ENCODE measurements at places on chromosomes 7 and 10.

DNA sequence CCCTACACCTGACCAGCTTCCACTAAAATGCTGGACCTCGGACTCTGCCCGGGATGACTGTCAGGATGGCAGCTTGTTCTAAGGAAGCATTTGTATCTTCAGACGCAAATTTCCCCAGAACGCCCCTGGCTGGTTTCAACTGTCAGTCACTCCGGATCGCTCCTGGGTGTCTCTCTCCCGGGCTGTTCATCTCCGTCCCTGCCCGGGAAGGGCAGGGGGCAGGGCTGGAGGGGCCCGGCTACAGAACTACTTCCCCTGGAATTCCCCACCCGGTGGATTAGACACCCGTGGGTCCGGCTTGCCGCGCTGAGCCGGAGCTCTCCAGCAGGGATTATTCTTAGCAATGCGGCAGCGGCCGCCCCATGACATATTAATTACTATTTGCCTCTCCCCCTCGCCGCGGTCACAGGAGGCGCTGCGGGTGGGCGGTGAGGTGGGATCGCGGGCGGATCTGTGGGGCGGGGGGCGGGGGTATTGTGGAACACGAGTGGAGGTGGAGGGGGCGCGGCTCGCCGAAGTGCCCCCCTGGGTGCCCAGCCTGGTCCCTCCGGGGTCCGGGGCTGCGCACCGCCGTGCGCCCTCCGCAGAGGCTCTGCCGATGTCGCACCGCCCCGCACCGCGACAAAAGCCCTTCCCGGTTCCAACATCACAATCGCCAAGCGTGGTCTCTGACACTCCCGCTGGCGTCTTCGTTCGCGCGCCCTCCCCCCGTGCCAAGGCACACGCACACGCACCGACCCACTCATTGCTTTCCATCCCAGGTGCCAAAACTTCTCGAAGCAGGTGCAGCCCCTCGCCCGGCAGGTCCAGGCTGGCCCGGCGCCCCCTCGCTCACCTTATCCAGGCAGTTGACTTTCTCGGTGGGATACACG is 276.1 kb upstream of the NEBL start:
- DNase-seq = no peak

DNA sequence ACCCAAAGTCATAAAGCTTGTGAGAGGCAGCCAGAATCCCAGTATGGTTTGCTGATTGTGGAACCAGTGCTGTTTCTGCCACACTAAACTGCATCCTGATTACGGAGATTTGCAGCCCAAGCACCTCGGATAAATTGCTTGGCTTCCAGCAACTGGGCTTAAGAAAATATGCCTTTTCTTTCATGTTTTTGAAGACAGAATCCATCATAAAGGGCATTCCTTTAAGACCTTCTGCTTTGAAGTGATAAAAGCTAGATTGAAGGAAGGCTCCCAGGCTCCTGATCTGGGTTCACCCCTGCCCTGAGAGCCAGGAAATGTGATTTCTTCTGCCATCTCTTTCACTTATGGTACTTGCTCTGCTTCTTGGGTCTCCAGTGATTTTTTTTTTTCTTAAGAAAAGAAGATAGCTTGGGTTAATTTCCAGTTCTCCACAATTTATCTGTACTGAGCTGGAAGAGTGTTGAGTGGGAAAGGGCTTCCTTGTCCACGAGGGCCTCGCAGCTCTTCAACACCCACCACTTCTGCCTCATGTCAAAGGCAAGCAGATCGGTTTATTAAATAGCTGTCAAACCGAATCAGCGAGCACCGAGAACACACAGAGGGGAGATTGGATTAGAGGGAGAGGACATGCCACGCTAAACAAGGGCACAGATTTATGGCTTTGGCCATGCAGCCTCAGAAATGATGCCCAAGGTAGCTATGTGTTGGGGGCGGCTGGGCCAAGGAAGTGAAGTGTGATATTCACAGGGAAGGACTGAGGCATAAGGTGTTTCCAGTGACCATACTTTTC is 94.9 kb upstream of the TBX20 start:
- no peak for DNase-seq

GRCh38 chr10:97454330-97455036 is 8.5 kb downstream of the ZDHHC16 start:
- DNase-seq = no peak

DNA sequence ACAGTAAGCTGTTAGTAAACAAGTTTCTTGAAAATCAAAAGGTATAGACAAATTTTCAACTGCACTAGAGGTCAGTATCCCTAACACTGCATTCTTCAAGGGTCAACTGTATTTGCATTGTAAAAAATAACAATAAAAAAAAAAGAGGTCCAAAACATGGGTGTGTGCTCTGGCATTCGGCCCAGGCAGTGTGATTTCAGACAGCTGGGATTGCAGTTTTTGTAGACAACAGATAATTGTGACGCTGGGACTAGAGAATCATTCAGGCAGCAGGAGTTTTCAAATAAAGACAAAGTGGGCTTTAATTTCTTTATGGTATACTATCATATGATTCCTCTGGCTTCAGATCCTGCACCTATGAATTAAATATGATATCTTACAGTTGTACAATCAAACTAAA is 543.2 kb upstream of the SEMA3D start:
- no peak for DNase-seq

GRCh38 chr7:102843850-102844249 is 69.0 kb upstream of the LRRC17 start:
- no peak for DNase-seq

GRCh38 chr7:133040178-133040577 is 41.7 kb downstream of the CHCHD3 start:
- DNase-seq = no peak

DNA sequence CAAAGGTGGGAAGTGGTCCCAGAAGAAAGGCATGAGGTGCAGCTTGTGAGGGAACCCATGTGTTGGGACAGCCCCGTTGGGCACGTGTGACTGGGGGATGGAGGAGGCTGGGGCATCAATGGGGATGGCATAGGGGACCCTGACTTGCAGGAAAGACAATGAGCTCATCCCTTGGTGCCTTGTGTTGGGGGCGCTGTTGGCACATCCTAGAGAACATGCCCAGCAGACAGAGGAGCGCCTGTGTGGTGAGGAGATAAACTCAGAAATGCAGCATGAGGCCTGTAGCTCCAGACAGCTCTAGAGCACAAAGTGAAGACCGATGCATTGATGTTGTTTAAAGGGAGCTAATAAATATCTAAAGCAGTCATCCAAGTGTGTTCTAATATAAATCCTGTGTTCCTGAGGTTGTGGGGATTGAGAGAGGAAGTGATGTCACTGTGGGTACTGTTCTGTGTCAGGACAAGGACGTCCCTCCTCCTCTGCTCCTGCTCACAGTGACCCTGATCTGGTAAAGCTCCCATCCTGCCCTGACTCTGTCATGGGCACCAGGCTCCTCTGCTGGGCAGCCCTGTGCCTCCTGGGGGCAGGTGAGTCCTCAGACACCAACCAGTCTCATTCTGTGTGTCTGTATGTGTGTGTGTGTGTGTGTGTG is 126.1 kb upstream of the PRSS58 start:
- no peak for DNase-seq

DNA sequence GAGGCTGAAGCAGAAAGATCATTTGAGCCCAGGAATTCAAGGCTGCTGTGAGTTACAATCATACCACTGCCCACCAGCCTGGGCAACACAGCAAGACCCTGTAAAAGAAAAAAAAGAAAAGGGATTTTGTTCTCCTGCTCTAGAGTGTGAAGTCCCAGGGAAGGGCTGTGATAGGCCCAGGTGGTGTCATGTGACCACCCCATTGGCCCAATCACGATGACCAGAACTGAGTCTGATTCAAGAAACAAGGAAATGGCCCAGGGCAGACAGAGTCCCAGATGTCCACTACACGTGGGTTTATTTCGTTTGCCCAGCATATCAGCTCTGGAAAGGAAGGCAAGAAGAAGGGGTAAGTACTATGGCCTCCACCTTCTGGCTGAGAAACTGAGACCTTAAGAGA is 81.3 kb upstream of the CUX1 start:
- no peak for DNase-seq

DNA sequence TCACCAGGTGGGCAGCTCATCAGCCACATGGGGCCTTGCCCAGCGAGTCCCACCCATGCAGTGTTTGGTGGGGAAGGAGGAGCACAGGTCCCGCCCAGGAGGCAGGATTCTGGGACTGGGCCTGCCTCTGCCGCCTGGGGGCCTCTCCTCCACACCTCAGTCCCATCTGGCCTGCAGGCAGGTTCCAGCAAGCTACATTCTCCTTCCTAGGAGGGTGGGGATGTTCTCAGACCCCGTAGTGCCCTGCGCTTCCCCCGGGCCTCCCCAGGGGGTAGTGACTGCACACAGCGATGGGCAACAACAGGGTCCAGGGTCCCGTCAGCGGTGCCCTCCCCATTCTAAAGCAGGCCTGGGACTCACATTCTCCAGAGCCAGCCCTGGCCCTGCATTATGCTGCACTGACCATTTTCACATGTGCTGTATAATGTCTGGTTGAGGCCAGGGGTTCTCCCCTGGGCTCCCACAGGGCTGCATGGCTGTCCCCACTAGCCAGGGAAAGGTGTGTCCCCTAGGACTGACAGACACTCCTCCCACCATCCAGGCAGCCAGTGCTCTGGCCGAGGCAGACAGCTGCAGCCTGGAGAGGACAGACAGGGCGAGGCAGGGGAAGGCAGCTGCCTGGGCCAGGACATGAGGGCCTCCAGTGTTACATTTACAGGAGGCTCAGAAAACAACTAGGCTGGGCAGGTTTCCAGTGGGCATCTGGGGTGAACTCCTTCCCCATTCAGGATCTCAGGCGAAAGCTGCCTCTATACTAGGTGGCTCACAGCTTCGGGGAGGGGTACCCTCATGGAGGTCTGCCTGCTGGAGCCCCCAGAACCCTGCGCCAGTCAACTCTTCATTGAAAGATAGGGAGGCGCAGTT is 9.3 kb downstream of the RASGEF1A start:
- no peak for DNase-seq

- no peak for DNase-seq
Observed at GRCh38 chr10:108422286-108422685, 1257.8 kb upstream of the SORCS1 start.

DNA sequence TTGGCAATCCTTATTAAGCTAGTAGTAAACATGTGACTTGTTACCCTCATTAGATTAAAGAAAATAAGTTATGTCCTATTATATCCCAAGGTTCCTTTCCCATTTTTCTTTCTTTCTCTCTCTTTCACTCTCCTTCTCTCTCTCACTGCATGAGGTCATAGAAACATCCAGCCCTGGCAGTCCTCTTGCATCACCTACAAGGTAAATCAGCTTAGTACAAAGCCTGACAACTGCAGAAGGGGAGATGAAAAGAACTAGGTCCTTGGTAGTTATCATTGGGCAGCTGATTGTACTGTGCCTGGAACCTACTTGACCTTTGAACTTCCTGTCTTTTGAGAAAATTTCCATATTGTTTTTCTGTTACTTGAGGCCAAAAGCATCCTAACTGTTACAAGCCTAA is 307.9 kb upstream of the SP8 start:
- DNase-seq = no peak

GRCh38 chr7:36570528-36571189 is 153.6 kb downstream of the AOAH start:
- DNase-seq = no peak

DNA sequence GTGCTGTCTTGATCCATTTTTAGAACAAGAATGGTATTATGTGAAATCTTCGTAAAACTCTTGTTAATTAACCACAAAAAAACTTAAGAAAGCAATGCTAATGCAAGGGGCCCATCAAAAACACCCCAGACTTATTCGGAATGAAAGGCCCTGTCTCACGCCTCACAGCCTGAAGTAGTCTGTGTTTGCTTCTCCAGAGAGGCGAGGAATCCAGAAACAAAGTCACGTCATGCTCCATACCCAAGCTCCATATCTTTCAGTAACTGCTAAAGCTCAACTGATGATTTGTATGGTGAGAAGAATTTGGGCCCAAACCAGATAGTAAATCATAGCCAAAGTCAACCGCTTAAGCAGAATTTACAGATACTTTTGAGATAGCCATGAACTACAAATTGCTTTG is 155.4 kb downstream of the ATE1 start:
- no peak for DNase-seq

GRCh38 chr7:79217468-79217867 is 236.0 kb downstream of the MAGI2 start:
- no peak for DNase-seq

DNA sequence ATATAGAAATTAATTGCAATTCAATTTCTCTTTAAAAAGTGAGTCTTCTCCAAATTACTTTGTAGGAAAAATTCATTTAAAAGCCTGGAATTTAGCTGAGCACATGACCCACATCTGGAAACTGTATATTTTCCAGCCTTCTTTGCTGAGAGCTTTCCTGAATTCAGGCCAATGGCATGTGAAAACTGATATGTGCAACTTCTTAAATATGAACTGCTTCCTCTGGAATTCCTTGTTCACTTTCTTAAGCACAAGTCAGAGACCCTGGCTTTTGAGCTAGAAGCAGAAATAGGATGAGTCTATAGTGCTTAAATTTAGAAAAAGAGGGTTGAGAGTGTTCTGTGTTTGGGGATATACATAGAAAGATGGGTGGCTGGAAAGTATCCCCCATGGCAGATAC is 365.1 kb upstream of the MTPN start:
- DNase-seq = no peak

DNA sequence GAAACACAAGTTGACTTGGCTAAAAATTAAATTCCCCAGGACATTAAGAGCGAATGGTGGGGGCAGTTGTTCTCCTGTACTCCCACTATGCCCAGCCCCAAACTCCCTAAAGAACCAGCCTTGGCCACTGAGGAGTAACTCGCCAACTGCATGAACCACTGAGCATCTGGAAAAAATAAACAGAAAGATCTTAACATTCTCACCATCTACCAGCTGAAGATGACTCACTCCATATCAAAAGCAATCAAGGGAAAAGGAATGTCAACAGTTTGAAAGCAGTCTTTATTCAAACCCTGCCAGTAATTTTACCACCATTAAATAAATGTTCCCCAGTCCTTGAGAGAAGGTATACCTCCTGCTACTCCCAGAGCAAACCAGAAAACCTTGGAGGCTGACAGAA is 45.4 kb downstream of the CTTNBP2 start:
- DNase-seq = no peak

DNA sequence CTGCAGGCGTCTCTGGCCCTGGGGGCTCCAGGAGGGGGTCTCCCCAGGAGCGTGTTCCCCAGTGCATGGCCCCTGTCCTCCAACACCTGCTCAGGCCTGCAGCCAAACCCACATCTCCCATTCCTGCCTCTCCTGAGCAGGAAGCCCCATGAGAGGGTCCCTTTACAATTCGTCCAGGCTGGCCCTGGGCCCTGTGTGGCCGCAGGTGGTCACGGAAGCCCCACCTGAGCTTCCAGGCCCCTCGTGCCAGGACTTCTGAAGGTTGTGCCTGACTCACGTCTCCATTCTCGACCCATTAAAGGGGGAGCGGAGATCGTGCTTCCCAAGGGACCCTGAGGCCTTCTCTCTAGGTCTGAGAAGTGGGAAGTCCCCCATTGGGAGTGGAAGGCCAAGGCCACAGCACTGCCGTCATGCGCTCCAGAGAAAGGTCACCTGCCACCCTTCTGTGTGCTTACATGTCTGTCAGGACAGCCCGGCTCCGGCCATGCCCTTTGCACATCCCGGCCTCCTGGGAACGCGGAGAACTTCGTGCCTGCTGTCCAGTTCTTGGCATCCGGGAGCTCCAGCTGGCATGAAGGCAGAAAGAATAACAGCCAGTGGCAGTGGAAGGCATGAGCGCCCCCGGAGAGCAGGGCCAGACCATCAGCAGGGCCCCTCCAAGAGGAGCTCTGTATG is 382.3 kb downstream of the DNAJB6 start:
- no peak for DNase-seq
